ENCODE measurements at places on chromosomes 4 and X.

DNA sequence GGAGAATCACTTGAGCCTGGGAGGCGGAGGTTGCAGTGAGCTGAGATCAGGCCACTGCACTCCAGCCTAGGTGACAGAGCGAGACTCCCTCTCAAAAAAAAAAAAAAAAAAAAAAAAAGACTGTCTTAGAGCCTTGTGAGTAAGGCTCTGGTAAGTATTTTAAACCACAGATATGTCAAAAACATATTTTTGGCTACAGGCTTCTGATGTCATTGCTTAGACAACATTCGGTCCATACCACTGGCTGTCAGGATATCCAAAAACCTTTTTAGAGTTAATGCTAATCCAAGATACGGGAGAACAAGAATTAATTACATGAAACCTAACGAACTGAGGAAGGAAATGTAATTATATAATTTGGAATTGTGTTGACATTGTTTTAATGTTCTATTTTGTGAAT lies 999.5 kb upstream of the PABPC4L start:
- no peak for DNase-seq

GRCh38 chr4:81490403-81491160 lies 18.9 kb upstream of the RASGEF1B start:
- no peak for DNase-seq

DNA sequence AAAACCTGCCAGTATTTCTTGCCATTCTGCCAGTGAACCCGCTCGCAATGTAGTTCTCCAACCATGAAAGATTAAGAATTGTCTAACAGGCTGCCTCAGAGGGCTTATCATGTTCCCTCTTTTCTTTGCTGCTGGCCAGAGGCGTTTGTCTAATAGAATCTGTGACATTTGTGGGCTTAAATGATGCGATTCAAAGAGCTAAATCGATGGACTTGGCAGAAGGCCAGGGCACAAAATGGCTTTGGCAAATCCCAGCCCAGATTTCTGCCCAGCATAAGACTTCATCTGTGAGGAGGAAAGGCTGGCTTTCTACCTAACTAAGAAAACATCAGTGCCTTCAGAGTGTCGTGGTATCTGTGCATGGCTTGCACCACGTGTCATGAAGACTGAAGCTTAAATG lies 79.9 kb downstream of the TRPC5OS start:
- no peak for DNase-seq

GRCh38 chr4:32117693-32118092 lies 1397.5 kb downstream of the PCDH7 start:
- no peak for DNase-seq

DNA sequence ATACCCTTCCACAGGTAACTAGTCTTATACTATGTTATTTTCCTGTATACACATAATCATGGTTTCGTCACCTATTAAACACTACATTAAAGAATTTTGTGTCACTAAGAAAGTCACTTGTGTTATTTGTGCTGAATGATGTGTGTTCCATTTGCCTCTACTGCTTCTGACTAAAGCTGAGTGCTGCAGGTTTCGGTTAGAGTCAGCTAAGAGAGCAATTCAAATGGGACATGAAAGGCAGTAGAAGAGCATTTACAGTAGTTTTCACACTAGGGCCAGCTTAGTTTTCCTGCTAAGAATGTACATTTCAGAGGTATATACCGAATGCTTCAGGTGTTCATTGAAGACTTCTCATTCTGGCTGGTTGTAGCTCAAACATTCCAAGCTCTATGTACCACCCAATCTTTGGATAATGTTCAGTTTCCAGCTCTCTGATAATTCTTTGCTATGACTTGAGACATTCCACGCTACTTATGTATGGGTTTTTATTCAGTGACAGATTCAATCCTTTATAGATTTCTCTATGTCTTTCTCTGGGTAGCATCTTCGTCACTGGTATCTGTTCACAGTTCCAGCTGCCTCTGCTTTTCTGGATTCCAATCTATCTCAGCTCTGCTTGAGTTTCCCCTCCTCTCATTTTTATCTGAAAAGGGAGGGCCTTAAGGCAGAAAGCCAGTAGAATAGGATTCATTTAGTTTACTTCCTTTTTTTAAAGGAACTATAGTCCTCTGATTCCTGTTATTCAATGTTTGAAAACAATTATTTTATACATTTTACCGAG lies 164.4 kb downstream of the CXXC4 start:
- DNase-seq, result no peak

GRCh38 chrX:24561121-24561520 lies 86.0 kb downstream of the PCYT1B start:
- no peak for DNase-seq

GRCh38 chrX:122622795-122623194 lies 561.3 kb upstream of the GRIA3 start:
- DNase-seq, result no peak
